Vagina (tissue), 2 donors: ENCODE measurements at places on chromosomes 16 and 17.

GRCh38 chr17:17749921-17750320 lies 68.7 kb downstream of the RAI1 start:
- no peak for DNase-seq

- no peak for DNase-seq
These were observed 10.8 kb downstream of the SLC22A31 start for GRCh38 chr16:89189358-89190025.

GRCh38 chr17:12116143-12116542 lies 95.5 kb downstream of the MAP2K4 start:
- no peak for DNase-seq

DNA sequence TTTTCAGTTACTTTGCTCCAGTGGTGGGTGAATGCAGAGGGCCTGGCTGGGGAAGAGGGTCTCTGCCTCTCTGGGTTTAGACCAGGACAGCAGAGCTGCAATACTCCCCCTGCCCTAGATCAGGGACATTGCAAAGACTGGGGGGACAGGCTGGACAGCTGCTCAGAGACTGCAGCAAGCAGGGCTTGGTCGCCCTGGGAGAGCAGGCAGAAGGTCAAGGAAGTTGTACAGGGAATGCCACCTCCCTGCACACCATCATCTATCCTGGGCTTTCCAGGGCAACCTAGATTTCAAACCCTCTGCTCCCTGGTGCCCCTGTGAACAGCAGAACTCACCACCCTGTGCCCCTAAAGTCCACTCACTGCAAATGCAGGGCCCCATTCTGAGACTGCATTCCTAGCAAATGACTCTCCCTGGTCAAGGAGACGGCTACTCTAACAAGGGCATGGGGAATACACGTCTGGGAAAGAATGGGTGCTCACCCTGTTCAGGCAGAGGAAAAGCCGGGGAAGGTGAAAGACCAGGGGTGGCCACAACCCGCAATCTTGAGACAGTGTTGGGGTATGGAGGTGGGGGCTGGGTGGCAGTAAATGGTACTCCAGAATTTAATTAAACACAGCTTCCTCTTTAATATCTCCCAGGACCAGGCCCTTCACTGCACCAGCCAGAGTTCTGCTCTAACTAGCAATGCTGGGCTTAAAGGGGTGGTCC lies 1.0 kb downstream of the KIFC3 start:
- no peak for DNase-seq

DNA sequence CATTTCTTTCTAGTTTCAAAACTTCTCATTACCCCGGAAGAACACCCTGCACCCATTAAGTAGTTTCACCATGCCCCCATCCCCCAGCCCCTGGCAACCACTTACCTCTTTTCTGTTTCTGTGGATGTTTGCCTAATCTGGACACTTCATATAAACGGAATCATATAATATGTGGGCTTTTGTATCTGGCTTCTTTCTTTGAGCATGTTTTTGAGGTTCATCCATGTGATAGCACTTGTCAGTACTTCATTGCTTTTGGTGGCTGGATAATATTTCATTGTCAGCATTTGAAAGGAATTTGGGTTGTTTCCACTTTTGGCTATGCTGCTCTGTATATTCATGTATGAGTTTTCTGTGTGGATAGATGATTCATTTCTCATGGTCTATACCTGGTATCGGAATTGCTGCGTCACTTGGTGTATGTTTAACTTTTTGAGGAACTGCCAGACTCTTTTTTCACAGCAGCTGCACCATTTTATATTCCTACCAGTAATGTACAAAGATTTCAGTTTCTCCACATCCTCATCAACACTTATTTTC lies 30.0 kb upstream of the SLC5A10 start:
- DNase-seq, result no peak

DNA sequence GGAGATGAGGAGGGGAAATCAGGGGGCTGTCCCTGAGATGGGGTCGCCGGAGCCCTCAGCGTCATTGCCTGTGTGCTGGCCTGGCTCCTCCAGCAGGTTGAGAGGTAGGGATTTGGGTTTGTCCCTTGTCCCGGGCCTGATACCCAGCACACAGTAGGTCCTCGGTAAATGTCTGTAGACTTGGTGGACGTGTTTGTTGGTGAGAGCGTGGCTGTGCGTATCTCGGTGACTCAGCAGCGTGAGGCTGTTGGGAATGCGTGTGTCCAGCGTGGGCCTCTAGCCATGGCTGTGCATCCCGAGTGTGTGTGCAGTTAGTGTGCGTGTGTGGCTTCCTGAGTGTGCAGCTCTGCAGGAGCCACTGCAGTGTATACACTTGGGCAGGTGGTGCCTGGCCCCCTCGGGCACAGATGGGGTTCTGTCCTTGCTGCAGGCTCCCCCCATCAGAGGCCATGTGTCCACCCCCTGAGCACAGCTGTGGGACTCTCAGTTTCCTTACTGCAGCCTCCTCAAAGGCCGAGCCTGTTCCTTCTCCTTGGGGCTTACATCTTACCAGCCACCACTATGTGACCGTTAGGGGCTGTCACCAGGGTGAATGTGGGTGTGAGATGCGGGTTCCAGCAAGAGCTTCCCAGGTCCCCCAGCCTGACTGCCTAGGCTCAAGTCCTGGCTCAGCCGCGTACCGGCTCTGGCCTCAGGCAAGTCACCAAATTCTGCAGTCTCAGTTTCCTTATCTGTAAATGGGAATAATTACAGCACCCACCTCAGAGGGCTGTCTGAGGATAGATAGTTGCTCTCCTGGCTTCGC lies 5.7 kb downstream of the NECAB2 start:
- no peak for DNase-seq
